Hematopoietic multipotent progenitor cell treated with erythropoietin and hydrocortisone succinate and interleukin-3 and kit ligand, for 4 days (in vitro differentiated cells): ENCODE measurements at places on chromosomes 11 and 22.
A peak's percentile ranks its signal among the peaks of the same experiment; 100 is the strongest.

GRCh38 chr22:20186183-20186870 lies 35.5 kb upstream of the CCDC188 start:
- DNase-seq: no peak

DNA sequence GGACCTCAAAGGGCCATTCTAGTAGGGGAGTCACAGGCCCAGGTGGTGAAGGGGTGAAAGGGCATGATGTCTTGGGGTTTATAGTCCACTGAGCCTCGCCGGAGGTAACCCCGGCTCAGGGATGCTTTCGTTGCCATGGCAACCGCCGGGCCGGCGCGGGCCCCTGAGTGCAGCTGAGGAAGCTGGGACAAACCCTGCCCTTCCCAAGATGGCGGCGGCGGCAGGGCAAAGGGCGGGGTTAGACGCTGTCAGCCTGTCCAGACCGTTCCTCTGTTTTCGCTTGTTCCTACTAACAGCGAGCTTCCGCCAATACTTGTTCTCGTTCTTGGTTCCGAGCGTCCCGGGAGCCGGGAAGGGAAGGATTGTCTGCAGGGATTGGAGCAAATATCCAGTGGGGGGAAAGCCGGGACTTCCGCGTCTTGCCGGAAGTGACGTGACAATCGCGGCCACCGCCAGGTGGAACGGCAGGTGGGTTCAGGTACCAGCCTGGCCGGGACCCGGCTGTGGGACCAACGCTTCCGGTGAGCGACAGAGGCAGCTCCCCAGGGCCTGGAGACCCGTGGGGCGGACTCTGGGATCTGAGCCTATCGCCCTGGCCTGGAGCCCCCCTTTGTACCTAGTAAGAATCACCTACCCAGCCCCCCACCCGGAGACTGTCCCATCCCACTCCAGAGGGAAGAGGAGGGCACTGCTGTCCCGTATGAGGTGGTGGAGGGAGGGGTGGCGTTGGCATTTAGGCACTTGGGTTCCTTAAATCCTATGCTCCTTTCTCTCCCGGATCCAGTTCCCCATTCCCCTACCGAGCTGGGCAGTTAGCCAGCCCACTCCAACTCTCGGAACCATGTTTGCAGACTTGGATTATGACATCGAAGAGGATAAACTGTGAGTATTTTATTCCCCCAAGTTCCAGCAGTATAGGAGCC lies at the start of gene PICK1:
Gene PICK1 (plus strand): TSS at position 436 of the 923 bp plus-strand sequence. CDS start 406 bp downstream, at position 842.
- peak; percentile 90 for DNase-seq

DNA sequence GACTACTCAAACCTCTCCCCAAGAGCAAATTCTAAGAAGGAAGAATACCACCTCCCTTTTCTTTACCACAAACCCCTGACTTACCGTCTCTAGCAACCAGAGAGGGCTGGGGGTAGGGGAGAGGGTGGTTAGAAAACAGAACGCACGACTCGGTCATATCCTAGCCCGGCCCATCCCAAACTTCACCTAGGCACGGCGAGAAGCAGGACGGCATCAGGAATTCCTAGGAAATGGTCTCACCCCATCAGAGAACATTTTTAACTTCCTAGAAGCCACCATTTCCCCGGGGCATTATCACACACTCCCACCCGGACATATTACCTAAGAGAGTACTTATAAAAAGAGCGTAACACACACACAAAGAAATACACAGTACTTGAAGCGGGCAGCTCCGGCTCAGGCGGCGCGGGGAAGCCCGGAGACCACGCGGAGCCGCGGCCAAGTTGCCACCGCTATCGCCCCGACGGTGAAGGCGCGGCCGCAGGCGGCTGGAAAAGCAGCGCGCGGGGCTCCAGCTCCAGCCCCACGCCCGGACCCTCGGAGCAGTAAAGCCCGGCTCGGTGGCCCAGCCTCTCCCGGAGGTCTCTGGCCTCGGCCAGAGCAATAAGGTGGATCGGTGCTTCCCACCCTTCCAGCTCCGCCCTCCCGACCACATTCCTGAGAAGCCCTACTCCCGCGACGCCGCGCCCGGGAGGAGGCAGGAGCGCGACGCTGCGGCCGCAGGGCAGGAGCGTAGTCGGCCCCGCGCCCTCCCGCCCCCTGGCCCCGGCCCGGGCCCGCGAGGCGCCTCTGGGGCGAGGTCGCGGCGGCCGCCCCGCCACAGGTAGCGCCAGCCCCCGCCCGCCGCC lies 878 bp downstream of the RRAS2 start:
- peak; percentile 50 for DNase-seq

DNA sequence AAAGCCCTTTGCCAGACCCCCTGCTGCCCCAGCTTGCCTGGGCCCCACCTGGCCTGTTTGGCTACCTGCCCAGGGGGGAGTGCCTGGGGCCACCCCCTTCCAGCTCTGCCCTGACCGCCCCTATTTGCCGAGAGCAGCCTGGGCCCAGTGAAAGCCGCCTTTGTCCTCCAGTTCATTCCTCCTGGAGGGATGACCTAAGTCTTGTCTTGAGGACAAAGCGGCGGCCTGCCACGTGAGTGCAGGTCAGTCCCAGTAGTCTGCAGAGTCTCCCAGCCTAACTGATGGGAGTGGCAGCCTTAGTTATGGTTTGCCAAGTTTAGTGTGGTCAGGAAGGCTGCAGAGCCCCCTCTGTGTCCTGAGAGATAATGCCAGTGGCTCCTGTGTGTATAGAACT lies 115.9 kb upstream of the CRYBB3 start:
- peak; percentile 70 for DNase-seq

DNA sequence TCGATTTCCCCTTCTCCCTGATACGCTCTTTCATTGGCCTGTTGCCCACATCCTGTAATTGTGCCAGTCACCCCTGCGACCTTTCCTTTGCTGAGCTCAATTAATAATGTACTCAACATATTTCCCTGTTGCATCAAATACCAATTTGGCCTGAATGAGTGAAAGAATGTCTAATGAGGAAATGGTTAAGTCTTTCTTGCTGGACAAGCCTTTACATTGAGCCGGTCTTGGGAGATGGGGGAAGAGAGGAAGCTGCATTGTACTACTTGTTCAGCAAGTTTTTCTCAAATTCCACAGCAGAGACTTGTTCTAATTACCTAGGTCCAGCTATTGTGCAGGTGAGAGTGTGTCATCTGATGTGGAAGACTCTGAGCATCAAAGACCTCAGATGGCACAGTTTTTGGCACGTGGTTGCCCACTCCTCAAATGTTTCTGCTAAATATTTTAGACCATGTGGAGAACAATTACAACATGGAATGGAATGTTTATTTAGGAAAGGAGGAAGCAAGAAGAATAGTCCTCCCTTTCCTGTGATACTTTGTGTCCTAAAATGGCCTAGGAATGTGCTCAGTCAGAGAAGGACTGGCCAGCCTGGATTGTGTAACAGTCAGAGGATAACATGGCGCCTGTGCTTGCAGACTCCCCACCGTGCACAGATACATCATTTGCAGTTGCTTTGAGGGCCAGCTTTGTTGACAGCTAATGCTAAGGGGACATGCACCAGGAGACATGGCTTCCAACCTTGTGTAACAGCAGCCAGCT lies 129.5 kb upstream of the E2F8 start:
- DNase-seq: no peak

GRCh38 chr11:12292766-12293165 lies 84.6 kb upstream of the PARVA start:
- no peak for DNase-seq

DNA sequence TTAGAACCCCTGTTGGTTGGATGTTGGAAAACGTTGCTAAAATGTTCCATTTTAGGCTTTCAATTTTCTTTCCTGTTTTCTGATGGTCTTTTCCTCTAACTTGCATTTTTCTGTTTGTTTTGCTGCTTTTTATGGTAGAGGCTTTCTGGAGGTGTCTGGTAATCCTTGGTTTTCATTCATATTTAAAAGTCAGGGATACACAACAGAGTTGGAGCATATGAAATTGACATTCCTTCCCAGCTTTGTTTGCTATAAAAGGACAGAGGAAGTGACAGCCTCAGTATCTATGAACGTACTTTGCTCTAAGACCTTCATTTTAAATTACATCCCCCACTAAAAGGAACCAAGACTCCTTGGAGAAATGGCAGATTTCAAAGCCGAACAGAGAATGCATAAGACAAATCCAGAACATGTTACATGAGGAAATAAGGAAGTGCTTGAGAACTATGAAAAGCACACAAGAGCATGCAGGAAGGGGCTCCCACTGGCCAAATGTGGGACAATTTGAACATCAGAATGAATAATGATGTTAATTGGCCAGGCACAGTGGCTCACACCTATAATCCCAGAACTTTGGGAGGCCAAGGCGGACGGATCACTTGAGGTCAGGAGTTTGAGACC lies 56.7 kb downstream of the PPP6R3 start:
- no peak for DNase-seq

DNA sequence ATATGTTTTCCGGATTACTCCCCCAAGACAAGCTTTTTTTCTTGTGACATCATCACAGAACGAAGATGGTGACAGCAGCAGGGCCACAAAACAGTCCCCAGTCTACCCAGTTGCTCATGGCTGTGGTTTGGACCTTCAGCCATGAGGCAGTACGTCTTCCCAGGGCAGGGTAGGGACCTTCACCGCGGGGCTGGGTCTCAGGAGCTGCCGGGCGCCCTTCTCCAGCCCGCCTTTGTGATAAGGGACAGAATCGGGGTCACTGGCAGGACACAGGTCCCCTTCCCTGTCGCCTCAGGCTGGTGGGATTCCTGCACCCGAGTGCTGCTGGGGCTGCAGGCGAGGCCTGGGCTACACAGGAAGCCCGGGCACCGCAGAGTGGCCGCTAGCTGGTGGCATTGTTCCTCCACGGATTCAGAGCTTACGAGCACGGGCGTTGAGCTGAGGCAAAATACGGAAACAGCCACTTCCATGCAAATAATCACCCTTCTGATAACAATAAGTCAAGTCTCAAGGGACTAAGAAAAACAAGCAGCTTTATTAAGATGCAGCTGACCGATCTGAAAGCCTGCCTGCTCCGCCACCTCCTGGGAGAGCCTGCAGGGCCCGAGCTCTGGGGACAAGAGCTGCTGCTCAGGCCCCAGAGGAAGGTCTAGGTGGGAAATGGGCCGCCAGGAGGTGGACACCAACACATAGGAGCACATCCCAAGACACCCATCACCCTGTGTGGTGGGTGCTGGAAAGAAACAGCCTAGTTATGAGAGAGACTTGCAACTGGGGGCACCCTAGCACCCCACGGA lies 12.3 kb downstream of the TBX1 start:
- DNase-seq: peak; percentile 86

DNA sequence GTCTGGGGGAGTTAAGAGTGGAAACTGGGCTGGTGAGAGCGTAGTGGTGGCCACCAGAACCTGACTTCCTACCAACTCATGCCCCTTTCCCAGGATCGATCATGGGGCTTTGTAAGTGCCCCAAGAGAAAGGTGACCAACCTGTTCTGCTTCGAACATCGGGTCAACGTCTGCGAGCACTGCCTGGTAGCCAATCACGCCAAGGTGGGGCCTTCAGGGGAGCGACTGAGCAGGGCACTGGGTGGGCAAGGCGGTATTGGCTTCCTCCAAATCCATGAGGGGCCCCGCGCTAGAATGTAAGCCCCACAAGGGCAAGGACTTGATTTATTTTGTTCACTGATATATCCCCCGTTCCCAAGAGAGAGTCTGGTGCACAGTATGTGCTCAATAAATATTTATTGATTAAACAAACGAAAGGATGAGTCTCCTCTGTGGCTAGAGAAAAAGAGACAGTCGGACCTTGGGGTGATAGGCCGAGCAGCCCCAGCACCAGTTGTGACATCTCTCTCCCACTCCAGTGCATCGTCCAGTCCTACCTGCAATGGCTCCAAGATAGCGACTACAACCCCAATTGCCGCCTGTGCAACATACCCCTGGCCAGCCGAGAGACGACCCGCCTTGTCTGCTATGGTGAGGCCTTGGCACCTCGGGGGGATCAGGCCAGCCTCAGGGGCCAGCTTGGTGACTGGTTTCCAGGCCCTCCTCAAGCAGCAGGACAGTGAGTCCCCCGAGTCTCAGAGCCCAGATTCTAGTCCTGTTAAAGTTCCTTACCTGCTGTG lies 765 bp downstream of the ZFPL1 start:
- DNase-seq: no peak

DNA sequence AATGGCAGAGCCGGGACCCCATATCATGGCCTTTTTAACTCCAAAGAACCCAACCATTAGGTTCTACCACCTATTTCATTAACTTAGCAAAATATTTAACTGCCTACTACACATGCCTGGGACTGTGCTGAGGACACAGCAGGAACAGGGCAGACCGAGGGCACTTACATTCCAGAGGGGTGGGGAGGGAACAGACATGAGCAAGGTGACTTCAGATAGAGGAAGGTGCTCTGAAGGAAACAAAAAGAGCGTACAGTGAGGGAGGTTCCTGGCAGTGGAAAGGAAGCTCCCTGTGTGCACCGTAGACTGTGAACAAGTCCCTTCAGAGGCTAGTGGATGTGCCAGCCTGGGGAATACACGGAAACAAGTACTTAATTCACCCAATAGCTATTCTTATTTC lies 82.8 kb downstream of the NAT10 start:
- DNase-seq: no peak

DNA sequence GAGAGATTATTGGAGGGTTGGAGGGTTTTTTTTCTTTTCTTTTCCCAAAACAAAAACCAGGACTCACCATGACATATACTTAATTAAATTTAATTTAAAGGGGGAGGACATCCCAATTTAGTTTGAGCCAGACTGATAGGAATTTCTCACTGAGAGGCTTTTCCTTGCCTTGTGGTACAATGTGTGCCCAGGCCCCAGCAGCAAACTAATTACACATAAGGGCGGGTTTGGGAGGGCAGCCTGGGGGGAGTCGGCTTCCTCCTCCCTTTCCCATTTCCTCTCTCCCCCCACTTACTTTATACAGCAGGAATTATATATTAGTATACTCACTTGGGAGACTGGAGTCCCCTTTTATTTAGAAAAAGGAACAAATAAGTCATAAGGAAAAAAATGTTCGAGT lies 2.9 kb downstream of the TEAD1 start:
- no peak for DNase-seq

- no peak for DNase-seq
Measured at GRCh38 chr22:32226326-32227104, 21.6 kb upstream of the RFPL2 start.

GRCh38 chr22:44666207-44666585 lies 35.8 kb upstream of the PRR5 start:
- no peak for DNase-seq

DNA sequence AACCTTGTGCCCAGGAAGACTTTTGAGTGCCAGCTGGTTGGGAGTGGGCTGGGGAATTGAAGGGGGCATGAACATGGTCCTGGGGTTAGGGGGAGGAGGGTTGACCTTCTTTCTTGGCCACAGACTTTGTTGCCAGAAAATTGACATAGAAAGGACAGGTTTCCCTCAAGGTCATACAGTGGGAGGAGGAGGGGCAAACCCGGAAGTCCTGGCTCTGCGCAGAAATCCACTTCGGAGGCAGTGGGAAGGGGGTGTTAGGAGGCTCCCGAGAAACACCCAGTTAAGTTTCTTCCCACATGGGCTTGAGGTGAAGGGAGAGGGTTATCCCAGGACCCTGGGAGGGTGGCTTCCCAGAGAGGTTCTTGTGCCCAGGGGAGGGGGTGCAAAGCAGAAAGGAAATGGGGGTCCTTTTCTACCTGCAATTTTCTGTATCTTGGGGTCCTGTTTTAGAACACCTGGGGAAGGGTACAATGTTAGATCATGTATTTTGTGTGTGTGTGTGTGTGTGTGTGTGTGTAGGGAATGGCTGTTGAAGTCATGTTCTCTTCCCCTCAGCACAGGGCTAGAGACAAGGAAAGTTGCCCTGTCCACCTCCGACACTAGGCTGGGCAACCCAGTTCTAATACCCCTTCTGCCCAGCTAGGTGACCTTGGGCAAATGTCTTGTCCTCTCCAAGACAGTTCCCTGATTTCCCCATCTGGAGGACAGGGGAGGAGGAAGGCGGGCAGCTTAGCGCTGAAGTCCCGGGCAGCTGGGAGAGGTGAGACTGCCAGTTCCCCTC lies 1.1 kb downstream of the PVALB start:
- DNase-seq: no peak

GRCh38 chr11:44912270-44912987 lies 38.3 kb downstream of the TP53I11 start:
- no peak for DNase-seq

GRCh38 chr22:44479662-44480061 lies 18.4 kb downstream of the RTL6 start:
- DNase-seq: no peak
